Omental fat pad (tissue), 4 donors: ENCODE measurements at places on chromosomes 2 and 18.

- no peak for DNase-seq
Observed at GRCh38 chr18:34314847-34315246, 90.1 kb upstream of the NOL4 start.

- no peak for DNase-seq
Observed at GRCh38 chr2:188986839-188987238, 12.7 kb downstream of the COL3A1 start.

- no peak for DNase-seq
Observed at GRCh38 chr2:204110751-204111516, 174.4 kb downstream of the ICOS start.

DNA sequence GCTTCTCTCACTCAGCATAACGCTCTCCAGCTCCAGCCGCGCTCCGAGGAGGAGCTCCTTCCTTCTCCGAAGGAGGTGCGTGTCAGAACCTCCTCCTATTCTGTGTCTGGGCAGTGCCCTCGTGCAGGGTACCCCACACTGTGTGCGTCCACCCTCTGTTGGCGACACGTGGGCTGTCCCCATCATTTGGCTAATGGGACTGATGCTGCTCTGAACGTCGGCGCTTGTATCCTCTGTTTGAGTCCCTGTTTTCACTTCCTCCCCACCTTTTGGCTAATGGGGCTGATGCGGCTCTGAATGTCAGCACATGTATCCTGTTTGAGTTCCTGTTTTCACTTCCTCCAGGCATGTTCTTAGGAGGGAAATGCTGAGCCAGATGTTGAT is 22.2 kb downstream of the KCNG2 start:
- no peak for DNase-seq

- DNase-seq = no peak
Observed at GRCh38 chr2:83786140-83786539, 672.9 kb downstream of the SUCLG1 start.

GRCh38 chr18:66105016-66105415 is 354.2 kb downstream of the CDH7 start:
- no peak for DNase-seq

GRCh38 chr2:1650085-1650872 is 94.0 kb downstream of the PXDN start:
- no peak for DNase-seq

GRCh38 chr18:57084331-57085271 is 62.3 kb upstream of the BOD1L2 start:
- no peak for DNase-seq

DNA sequence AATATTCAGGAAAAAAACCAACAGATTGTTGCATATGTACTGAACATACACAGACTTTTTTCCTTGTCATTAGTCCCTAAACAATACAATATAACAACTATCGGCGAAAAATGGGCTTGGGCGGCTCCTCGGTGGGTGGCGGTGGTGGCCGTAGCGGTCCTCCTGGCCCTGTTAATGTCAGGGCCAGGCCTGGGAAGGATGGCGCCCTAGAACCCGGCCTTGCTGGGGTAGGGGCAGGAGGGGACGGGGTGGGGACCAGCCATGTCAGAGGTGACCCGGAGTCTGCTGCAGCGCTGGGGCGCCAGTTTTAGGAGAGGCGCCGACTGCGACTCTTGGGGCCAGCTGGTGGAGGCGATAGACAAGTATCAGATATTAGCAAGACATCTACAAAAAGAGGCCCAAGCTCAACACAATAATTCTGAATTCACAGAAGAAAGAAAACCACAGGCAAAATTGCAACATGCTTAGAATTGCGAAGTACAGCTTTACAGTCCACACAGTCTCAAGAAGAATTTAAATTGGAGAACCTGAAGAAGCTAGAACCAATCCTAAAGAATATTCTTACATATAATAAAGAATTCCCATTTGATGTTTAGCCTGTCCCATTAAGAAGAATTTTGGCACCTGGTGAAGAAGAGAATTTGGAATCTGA is 36.5 kb downstream of the ROCK2 start:
- DNase-seq = no peak

- DNase-seq = no peak
Observed at GRCh38 chr2:212766921-212767320, 228.3 kb upstream of the ERBB4 start.

GRCh38 chr18:6730416-6731221 is 1.1 kb downstream of the ARHGAP28 start:
- DNase-seq = no peak

- DNase-seq = no peak
Observed at GRCh38 chr2:12665334-12665733, 51.4 kb upstream of the TRIB2 start.

DNA sequence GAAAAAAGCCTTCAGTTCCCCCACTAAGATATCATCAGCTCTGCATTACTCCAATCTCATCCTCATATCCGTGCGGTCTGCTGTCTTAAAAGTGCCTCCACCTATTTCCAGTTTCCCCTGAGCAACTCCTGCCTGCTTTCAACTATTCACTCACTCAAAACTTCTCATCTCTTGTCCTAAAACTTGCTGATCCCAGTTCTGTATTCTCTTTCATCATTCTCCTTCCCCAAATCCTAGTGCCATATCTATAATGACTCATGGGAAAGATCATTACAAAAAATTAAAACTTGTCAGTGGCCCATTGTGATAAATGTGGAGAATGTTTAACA is 20.0 kb downstream of the ACVR1 start:
- DNase-seq = no peak

DNA sequence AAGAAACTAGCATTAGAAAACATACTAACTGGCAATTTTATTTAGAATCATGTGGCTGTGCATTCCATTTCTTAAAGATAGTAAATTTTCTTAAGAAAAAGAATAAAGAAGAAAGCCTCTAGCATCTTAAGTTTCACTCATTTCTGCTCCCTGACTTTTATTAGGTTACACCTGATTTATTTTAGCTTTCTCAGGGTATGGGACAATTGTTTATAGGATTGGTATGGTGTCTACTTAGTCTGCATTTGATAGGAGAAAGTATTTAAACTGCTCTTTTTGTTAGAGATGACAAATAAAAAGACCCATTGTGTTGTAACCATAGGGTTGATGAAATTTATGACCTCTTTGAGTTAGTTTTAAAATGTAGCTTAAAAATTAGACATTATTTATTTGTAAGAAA is 115.2 kb downstream of the PTPRM start:
- DNase-seq = no peak

DNA sequence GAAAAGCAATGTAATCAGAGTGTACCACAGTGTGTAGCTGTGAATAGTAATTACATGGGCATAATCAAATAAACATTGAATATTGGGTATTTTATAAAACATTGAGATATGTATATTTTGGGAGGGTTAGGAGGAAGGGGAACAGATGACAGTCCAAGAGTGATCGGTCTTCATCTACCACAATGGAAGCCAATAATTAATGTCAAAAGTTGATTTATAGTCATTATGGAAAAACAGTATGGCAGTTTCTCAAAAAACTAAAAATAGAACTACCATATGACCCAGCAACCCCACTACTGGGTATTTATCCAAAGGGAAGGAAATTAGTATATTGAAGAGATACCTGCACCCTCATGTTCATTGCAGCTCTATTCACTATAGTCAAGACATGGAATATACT is 5.8 kb upstream of the LAPTM4A start:
- no peak for DNase-seq

DNA sequence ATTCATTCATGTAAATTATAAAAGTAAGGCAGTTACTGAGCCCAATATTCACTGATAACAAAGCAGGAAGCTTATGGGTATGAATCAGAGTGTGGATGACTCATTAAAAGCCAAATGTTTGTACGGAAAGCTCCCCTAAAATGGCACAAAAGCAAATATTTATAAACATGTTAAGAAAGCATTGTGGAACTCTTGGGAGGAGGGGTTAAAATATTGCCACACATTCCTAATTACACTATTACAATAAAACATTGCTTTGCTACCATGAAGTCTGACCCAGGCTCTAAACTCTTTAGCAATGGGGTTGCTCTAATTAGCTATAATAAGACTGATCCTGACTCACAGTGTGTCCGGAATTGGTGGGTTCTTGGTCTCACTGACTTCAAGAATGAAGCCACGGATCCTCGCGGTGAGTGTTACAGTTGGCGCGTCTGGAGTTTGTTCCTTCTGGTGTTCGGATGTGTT is 110.9 kb downstream of the NAB1 start:
- no peak for DNase-seq

DNA sequence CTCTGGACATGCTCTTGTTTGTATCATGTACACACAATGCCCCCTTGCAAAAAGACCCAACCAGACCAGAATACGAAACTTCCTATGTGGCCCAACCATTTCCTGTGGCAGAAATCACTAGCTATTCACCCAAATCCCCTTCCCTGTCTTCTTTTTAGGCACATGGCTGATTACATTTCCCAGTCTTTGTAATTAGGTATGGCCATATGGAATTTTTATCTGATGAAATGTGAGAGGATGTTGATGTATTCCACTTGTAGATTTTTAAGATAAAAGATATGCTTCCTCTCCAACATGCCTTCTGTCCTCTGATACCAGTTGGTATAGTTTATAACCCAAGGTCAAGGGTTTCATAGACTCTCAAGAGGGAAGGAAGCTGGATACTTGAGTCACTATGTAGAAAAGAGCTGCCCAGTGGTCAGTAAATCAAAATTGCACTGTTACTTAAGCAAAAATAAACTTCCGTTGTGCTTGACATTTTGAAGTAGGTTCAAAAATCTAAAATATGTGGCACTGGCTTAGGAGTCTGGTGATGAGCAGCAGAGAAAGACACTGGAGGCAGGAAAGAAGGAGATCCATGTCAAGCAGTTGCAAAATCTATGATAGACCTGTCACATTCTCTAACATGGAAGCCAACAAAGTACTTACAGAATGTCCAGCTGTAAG is 297.4 kb downstream of the SMAD2 start:
- DNase-seq = no peak

GRCh38 chr18:51543658-51544155 is 346.2 kb upstream of the MEX3C start:
- DNase-seq = no peak

GRCh38 chr2:101534149-101534611 is 59.3 kb upstream of the RFX8 start:
- DNase-seq = no peak
